ENCODE measurements at places on chromosomes 6 and 20. TPM values are rescaled to one million over a fixed set of nuclear protein-coding genes. Genes with fewer than 3 reads are reported as not detected.

GRCh38 chr6:71383476-71383875 lies 94.9 kb downstream of the OGFRL1 start:
- no peak for DNase-seq

DNA sequence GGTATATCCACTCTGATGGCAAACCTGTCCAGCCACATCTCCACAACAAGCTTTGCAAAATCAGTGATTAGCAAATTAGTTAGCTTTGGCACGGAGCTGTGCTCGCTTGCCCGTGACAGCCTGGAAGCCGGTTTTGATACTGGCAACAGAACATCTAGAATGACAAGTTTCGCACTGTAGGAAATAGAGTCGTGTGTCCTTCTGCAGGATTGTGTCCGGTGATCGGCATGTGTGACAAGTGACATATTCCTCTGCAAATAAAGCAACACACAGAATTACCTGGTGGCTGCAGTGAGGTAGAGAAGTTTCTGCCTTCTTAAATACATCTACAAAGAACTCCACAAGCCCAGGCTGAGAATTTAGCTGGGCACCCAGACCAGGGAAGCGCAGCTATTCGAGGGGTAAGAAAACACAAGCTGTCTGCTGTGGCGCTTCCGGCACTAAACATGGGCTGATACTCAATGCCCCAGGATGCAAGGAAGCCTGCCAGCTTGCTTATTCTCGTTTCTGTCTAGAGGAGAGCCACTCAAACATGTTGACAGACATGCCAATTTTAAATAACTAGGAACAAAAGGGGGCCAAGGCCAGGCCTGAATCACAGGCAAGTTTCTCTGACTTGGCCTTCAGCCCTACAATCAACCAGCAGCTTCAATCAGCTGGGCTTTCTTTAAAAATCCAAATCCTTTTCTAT lies 22.2 kb downstream of the EIF2S2 start:
- DNase-seq, result no peak

- DNase-seq, result no peak
These were observed 76.3 kb downstream of the PLCB4 start for GRCh38 chr20:9145142-9145541.

DNA sequence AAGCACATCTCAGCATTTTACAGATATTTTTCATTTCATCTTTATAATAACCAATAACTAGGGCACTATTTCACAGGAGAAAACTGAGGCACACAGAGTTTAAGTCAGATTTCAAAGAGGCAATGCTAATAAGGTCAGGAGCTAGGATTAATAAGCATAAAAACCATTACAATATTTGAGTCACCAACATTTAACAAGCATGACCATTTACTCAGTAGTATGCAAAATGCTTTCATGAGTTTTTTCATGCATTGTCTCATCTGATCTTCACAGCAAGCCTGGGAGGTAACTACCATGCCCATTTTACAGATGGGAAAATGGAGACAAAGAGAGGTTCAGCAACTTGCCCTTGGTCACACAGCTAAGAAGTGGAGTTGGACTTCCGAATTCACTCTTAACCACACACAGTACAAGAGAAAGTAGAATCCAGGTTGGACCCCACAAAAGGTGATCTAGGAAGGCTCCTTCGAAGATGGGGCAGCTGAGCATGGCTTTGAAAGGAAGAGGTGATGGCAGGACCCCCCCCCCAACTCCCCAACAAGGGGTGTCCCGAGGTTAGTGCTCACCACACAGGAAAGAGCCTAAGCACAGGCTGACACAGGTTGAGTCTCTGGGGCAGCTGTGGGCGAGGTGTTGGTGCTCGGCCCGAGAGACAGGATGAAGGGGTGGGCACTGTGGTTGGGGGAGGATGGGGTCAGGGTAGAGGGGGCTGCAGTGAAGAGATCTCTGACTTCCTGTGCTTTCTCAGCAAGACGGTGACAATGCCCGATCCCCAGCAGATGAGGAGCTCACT lies 108.8 kb downstream of the PREX1 start:
- DNase-seq, result no peak

DNA sequence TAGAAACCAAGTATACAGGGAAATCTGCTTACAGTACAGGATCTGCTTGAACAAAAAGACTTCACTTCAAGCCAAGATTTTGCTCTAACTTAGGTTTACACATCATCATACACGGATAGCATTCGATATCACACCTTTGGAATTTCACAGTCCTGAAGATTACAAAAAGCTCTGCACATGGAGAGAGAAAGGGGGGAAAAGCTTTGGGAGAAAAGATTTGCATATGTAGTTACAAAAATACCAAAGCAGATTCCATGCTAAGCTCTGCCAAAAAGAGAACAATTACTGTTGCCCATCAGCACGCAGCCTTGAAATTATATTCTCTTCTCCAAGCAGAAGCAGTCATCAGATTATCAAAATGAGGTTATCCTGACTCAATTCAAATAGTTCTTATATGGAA lies 62.0 kb downstream of the HIVEP2 start:
- peak; percentile 49 for DNase-seq

GRCh38 chr6:157943249-157943963 lies 38.3 kb upstream of the SYNJ2 start:
- DNase-seq, result no peak

GRCh38 chr20:41223112-41223511 lies 85.8 kb downstream of the PLCG1 start:
- DNase-seq, result no peak

GRCh38 chr6:94130478-94130877 lies 711.1 kb upstream of the EPHA7 start:
- no peak for DNase-seq

DNA sequence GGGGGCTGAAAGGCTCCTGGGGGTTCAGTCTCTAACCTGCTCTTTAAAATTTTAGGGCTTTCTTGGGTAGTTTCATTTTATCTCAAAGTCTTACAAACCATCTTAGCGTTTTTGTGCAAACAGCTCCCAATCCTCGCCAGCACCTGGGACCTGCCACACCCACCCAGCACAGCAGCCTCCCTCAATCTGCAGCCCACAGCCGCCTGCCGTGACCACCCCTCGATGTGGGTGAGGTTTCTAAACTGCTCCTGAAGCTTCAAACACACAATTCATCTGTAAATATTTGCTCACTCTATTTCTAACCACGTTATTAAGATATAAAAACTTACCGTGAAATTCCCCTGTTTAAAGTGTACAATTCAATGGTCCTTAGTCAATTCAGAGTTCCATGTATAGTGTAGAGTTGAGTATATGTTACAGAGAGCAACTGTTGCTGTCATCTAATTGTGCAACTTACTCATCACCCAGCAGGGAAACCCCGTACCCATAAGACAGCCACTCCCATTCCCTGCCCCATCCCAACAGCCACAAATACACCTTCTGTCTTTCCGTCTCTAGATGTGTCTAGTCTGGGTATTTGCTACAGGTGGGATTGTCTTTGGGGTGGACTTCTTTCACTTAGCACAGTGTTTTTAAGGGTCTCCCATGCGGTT lies 381.0 kb downstream of the TAF4 start:
- DNase-seq, result no peak

DNA sequence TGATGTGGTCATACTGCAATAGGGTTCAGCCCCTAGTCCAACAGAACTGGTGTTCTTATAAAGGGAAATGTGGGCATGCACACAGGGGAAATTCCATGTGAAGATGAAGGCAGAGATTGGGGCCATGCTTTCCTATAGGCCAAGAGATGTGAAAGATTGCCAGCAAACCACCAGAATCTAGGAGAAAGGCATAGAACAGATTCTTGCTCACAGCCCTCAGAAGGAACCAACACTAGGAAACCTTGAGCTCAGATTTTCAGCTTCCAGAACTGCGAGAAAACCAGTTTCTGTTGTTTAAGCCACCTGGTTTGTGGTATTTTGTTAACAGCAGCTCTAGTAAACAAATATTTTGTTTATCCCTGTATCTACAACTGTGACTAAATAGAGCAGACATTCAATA lies 197.6 kb upstream of the CITED2 start:
- DNase-seq, result no peak

- peak; percentile 26 for DNase-seq
These were observed 30.9 kb upstream of the RIMS1 start for GRCh38 chr6:71855406-71855805.

DNA sequence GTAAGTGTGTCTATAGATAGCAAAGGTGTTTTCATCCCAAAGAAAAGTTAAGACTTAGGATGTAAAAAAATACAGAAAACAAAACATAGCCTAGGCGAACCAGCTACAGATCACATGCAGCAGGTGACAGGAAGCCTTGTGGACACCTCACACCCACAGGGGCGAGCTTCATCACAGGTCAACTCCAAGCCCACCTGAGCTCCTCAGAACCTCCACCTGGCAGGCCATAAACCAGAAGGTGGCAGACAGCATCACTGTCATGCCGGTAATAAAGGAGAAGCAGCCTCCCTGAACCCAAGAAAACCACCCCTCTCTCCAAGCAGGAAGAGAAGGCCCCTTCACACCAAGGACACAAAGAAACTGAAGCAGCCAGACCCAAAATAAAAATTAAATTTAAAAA lies 1.0 kb downstream of the RALGAPA2 start:
- DNase-seq, result no peak

DNA sequence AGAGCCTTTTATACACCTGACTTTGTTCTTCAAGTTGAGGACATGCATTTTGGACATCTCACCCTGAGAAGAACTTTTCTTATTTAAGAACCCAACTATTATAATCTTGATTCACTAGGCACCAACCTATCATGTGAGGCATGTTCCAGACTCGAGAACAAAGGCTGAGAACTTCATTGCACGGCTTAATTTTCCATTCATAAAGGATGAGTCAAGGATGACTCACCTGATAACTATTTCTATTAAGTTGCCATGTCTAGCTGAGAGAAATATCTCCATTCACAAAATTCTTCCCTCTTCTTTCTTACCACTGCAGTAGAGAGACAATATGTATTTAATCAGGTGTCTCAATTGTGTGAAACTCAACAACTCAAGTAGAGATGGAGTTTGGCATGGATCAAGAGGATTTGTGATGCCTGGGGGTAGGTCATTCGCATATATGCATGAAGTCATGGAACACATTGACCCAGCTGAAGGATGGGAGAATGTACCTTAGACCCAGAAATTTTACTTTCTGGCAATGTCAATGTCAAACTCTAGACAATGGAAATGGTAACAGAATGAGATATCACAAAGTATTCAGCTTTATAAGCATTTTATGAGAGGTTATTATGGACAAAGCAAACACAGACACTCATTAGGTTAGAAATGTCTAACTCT lies 208.7 kb upstream of the PRND start:
- DNase-seq, result peak; percentile 93

GRCh38 chr20:4999788-5000187 lies 1.5 kb downstream of the SLC23A2 start:
- DNase-seq, result no peak

WASF1 gene
- 12.5 TPM for total RNA-seq

TAP2 gene
- 27.2 TPM for total RNA-seq

PCED1A gene
- total RNA-seq, result 22.0 TPM

NCOA3 gene
- total RNA-seq, result 43.3 TPM

HLA-DRA gene
- total RNA-seq, result not detected

SPO11 gene
- total RNA-seq, result not detected

WFDC9 gene
- not detected for total RNA-seq

CDH4 gene
- total RNA-seq, result 11.3 TPM

BPI gene
- not detected for total RNA-seq

DLL1 gene
- 0.39 TPM for total RNA-seq
